ENCODE measurements at places on chromosomes 5 and 9.

DNA sequence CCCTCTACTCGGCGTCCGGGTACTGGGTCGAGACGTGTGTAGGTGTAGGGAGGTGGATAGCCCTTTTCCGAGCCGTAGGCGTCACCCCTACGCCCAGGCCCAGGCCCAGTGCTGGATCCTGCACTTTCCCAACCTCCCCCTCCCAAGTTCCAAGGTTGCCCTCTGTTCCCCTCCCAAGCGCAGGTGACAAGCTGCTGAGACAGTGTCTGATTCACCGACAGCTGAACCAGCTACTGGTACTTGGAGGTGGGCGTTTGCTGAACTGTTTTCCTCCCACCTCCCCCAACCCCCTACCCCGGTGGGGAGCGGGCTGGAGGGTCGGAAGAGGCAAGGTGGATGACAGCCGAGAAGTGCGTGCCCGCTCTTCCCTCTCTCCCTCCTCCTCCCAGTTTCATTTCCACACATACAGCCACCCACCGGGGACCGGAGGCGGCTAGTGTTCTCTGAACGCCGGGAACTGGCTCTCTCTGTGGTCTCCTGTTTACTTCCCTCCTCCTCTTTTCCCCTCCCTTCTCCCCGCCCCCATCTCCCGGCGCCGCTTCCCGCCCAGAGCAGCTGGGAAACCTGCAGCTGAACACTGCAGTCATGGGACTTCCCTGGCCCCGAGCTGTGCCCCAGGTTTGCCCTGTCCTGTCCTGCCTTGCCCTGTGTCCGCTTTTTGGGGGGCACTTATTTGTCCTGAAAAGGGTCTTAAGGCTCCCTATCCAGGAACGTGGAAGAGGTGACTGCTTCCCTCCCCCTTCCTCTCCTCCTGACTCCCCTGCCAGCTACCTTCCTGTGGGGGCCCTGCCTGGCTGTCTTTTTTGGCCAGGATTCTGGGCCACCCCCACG, 6.2 kb upstream of the KLF9 start:
- peak; percentile 30 for DNase-seq

- no peak for DNase-seq
Measured at GRCh38 chr5:150322202-150322601, 19.5 kb upstream of the ARSI start.

DNA sequence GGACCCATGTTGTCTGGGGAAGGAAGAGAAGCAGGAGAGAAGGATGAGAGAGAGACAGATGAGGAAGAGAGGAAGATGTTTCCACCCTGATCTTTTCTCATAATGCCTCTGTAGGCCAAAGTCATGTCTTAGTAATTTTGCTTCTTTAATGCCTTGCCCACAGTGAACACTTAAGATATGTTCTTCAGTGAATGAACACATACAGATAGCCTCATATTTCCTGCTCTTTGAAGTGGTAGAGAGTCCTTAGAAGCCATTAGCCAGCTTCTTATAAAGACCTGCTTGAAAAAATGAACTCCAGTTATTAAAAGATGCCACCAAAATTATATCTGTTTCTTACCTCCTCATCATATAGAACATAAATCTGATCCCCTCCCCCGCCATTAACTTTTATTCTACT, 244.4 kb downstream of the CD180 start:
- no peak for DNase-seq

GRCh38 chr5:87266914-87267573, 639 bp upstream of the RASA1 start:
- DNase-seq, result no peak

DNA sequence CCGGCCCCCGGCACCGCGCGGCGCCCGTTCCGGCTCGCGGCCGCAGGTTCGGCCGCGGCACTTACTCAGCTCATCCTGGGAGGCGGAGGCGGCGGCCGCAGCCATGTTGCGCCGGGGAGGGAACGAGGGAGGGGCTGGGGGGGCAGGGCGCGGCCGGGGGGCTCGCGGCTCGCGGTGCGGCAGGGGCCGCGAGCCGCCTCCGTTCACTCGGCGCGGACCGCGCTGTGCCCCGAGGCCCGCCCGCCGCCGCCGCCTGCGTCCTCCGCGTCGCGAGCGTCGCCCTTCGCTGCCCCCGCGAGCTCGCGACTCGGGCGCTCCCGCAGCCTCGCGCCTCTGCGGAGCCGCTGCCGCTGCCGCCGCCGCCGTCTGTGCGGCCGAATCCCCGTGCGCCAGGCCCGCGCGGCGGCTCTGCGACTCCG, 735 bp downstream of the ECPAS start:
- peak; percentile 25 for DNase-seq

- DNase-seq, result no peak
Measured at GRCh38 chr5:1931604-1932231, 49.0 kb upstream of the IRX4 start.

GRCh38 chr5:145591578-145591977, 243.6 kb downstream of the PRELID2 start:
- no peak for DNase-seq

DNA sequence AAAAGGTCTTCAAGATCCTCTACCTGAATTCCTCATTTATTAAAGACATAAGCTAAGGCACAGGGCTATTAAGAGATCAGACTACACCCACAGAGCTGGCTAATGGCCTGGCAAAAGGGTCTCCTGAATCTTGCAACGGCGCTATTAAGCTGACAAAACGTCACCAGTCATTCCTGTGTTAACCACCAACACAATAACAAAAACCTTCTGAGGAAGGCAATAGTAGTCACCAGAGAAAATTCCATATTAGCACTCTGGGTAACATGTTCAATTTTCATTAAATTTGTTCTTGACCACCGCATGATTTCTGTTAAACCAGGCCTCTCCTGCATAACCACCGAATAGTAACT, 77.0 kb downstream of the GNAQ start:
- DNase-seq, result no peak

GRCh38 chr5:394671-395155, 48.3 kb upstream of the EXOC3 start:
- DNase-seq, result no peak

- no peak for DNase-seq
Measured at GRCh38 chr9:114273461-114273881, 49.4 kb upstream of the ORM1 start.

DNA sequence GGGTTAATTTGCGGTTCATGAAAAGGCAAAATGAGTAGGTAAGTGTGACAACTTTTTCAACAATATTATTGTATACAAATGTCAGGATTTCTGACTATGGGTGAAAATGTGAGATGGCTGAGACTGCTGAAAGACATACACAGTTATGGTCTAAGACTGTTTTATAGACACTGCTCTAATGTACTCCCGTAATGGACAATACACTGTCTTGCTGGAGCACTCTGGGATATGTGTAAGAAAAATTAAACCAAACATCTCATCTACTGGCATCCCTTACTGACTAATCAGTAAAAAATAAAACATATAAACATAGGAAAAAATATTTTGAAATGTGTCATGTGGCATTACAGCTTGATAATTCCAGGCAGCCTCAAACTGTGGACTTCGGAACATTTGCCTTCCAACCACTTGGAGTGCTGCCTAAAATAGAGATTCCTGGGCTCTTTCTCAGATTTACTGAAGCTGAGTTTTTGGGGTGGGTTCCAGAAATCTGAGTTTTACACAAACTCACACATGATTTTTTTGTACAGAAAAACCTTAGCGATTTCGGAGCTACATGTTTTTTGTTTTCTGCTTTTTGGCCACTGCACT, 233.9 kb upstream of the TBCA start:
- no peak for DNase-seq

DNA sequence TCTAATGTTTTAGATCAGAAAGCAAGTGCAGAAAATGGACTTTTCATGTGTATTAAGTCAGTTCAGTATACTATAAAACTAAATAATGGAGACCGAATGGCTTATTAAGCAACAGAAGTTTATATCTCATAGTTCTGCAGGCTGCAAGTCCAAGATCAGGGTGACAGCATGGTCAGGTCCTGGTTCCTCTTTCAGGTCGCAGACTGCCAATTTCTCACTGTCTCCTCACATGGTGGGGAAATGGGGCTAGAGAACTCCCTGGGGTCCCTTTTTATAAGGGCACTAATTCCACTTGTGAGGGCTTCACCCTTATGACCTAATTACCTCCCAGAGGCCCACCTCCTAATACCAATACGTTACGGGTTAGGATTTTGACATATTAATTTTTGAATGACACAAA, 48.7 kb downstream of the RICTOR start:
- no peak for DNase-seq

- DNase-seq, result no peak
Measured at GRCh38 chr5:37787742-37788141, 52.1 kb downstream of the GDNF start.

DNA sequence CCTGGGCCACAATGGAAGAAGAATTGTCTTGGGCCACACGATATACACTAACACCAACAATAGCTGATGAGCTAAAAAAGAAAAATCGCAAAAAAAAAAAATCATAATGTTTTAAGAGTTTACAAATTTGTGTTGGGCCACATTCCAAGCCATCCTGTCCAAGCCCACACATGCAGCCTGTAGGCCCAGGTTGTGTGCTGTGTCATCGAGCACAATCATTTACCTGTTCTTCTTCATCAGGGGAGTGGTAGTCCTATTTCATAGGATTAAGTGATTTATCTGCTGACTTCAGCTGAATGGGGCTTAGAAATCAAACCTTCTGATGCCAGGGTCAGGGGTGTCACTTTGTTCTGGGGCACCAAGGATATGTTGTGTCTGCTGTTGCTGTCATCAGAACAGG, 44.6 kb upstream of the ELL2 start:
- DNase-seq, result no peak

DNA sequence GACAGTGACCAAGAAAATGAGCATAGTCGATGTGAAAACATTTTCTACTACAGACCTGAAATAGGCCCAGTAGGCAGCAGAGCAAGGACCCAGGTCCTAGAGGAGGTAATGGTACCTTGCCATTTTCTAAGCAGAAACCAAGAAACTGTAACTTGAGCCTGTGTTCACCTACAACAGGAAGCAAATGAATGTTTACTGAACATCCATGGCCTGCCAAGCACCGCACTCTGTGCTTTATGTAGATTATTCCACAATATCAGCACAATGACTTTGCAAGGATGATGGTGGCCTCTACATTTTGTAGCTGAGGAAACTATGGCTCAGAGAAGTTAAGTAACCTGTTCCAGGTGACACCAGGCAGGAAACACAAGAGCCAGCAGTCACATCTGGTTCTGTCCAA, 215.3 kb downstream of the SPOCK1 start:
- no peak for DNase-seq

DNA sequence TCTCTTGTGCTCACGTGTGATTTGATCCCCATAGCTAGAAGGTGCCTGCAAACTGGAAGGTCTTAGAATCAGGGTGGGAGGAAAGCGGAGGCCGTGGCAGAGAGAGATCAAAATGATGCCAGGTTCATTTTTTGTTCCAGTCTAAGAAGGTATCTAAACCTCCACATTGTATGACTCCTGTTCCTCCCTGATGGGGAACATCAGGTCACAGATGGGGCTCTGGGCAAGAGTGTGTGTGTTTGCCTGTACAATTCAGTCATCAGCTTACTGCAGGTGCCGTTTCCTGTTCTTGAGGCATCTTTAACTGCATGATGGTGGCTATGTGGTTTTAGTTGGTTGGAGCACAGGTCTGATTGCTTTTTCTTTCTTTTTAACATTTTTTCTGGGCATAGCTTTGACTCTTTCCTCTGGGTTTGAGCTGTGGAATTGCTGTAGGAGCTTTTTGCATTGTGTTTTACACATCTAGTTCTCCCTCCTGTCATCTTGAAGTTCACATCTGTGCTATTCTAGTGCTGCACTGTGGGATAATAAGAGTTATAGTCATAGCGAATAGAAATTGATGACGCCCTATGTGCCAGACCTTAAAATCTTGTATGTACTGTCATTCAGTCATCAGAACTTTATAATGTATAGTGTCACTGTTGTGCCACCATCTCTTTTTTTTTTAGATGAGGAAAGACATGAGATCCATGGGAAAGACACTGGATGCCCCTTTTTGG, 30.8 kb downstream of the ARHGAP26 start:
- DNase-seq, result no peak

- no peak for DNase-seq
Measured at GRCh38 chr5:159330131-159330800, at the start of gene IL12B. Gene IL12B, minus strand, starts transcription at chr5:159330487. Its CDS starts 3,705 bp downstream, at chr5:159326782.

GRCh38 chr9:101664453-101664852, 69.7 kb upstream of the PPP3R2 start:
- DNase-seq, result no peak

- no peak for DNase-seq
Measured at GRCh38 chr5:159337016-159337955, 7.0 kb upstream of the IL12B start.

DNA sequence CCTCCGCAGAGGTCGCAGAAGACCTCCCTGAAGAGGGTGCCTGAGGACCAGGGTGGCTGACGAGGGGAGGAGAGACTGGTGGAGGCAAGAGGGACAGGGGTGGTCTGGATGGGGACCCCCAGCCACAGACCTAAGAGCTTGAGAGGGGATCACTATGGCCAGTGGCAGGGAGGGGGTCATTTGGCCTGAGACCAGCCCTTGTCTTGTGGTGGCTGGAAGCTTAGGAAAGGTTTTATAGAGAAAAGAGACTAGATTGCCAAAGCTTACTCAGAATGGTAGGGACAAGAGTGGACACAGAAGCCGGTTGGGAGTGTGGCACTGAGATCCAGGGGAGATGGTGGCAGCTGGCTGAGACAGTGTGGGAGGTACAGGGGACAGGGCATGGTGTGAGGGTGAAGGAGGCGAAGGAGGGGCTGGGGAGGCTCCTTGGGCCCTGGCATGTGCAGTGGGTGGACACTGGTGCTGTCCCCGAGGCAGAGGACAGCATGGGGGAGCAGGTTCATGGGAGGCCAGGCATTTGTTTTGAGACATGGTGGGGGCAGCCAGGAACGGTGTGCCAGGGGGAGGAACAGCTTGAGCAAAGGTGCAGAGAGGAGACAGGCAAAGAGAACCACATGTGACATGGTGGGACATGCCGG, 123.0 kb downstream of the C9orf50 start:
- DNase-seq, result no peak

DNA sequence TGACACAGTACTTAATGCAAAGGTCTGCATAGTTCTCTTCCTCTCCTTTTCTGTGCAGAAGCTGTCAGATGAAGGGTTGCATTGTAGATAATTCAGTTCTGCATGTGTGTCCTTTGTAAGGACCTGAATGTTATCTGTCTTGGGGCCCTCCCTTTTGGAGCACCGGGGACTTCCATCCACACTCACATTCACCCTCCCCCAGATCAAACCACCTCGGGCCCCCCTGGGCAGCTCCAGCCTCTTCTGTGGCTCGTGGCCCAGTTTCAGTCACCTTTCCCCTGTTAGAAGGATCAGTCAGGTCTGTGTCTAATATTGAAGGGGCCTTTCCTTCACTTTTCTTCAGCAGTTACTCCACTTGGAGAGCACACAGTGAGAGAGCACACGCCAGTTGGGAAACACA, 11.0 kb downstream of the DMRT1 start:
- no peak for DNase-seq

Data from activated CD4-positive, CD25-positive, alpha-beta regulatory T cell (primary cell).